ENCODE measurements at places on chromosomes 7 and 10.

DNA sequence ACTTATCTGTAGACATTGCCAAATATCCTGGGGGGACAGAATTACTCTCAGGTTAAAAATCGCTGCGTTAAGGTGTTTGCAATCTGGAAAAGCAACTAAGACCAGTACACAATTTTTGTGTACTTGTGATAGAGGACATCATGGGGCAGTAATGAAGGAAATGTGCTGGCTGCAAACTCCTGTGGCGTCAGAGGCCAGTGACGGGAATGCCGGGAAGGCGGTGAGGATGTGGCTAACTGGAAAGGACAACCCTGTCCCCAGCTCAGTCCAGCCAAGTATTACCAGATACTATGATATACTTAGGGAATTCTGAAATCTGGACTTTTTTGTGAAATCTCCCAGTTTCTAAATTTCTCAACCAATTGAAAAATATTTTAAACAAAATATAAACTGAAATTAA is 103.1 kb upstream of the NANOS1 start:
- no peak for DNase-seq

GRCh38 chr7:28748346-28748745 is 209.8 kb downstream of the TRIL start:
- DNase-seq, result no peak

DNA sequence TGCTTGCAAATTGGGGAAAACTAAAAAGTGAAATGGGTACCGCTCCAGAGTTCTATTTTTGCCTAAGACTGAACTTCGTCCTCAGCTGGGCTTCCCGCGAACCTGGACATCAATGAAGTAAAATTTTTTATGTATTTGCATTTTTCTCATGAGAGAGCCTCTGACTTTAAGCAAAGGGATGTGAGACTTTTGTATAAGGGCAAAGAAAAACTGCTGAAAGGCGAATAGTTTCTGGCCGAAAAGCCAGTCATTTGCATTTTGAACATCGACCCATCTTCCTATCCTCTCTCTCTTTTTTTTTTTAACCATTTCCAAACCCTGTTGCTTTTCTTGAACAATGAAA is 573 bp downstream of the PMPCB start:
- no peak for DNase-seq

- no peak for DNase-seq
Observed at GRCh38 chr10:59905066-59905730, 1.2 kb downstream of the CCDC6 start.

DNA sequence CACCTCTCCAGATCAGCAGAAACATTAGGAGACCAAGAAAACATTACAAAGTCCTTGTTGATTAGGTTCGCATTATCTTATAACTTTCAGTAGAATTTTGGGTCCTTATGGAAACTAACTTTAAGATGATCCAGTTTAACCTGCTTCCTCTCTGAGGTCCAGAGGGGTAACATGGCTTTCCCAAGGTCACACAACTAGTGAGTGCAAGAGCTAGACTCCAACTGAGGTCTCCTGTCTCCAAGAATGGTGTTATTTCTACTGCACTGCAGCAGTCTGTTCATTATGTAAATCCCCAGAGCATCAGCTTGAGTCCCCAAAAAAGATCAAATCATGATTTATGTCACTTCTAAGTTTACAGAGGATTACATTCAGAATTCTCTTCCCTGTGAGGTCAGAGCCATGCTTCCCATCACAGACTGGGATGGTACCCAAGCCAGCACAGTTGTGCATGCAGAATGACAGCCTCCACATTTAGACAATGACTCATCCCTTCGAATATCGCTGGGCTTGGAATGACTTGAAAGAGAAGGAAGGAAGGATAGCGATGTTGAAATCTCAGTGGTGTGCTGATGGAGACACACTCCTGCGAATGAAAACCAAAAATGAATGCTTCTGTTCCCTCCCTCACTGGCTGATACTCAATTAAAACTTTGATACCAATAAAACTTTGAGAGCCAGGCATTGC is 163.1 kb upstream of the PLXNA4 start:
- DNase-seq, result no peak
